ENCODE measurements at places on chromosomes 2 and 18. TPM values are rescaled to one million over a fixed set of nuclear protein-coding genes. Genes with fewer than 3 reads are reported as not detected.

The TRIM43 gene
- not detected for total RNA-seq

The GALNT14 gene
- 0.21 TPM for total RNA-seq

The ABCB11 gene
- 0.17 TPM for total RNA-seq

The ABCG5 gene
- total RNA-seq: not detected

The SMCHD1 gene
- total RNA-seq: 30.7 TPM

The LYG1 gene
- total RNA-seq: 0.65 TPM

The PLB1 gene
- total RNA-seq: 2.2 TPM

The LRP2 gene
- 0.24 TPM for total RNA-seq

The PROM2 gene
- 0.66 TPM for total RNA-seq

The CD226 gene
- total RNA-seq: 1.3 TPM

The TTC31 gene
- 11.3 TPM for total RNA-seq

The SOS1 gene
- total RNA-seq: 30.4 TPM

The TMEM131 gene
- total RNA-seq: 28.8 TPM

The RBM44 gene
- total RNA-seq: 0.45 TPM

The APCDD1 gene
- total RNA-seq: 31.4 TPM

The CCDC178 gene
- total RNA-seq: 0.29 TPM

The SKOR2 gene
- not detected for total RNA-seq

The RAB6C gene
- total RNA-seq: not detected

Data from right cardiac atrium (tissue), 5 donors.